ENCODE measurements at places on chromosomes 3 and 15. TPM values are rescaled to one million over a fixed set of nuclear protein-coding genes. Genes with fewer than 3 reads are reported as not detected.

DNA sequence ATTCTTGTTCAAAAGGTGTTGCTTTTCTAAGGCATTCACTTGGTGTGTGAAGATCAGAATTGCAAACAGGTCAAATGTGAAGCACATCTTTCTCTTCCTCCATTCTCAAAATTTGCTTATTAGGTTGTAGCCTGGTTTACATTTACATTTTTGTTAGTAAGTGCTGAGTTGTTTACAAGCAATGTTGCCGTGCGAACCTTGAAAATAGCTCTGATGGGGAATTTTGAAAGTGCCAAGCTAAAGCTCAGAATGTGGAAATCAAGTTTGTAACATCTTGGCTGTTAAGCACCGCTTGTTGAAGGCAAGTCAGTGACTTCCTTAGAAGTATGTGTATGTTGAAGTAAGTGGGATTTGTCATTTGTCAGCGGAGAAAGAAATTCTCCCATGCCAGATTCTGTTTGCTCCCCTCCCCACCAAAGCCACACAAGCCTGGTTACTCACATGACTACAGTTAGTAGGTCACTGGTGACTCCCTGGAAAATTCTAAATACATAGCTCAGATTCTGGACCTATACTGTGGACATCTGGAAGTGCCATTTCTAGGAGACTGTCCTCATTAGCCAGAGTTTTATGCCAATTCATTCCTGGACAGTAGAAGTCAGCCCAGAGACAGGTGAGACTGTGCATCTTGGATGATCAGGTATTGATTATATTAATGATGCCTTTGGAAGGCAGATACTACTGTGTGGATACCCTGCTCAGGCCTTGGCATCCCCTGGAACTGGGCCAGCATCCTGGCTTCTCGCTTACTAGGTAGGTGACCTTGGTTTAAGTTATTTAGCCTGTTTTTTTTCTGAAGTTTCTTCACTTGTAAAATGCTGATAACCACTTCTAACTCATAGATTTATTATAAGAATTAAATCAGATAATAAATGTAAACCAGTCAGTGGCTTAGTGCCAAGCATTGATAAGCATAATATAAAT is 390.6 kb upstream of the SEMA6D start:
- DNase-seq = no peak
- no peaks in the 10 kb centered on the region for H3K27me3 ChIP-seq
- H3K4me3 ChIP-seq = no peak overlapping the region
- peaks cover 28% of the 10 kb centered on the region for H3K4me1 ChIP-seq
- peak overlapping the region; percentile 87 for H3K27ac ChIP-seq

DNA sequence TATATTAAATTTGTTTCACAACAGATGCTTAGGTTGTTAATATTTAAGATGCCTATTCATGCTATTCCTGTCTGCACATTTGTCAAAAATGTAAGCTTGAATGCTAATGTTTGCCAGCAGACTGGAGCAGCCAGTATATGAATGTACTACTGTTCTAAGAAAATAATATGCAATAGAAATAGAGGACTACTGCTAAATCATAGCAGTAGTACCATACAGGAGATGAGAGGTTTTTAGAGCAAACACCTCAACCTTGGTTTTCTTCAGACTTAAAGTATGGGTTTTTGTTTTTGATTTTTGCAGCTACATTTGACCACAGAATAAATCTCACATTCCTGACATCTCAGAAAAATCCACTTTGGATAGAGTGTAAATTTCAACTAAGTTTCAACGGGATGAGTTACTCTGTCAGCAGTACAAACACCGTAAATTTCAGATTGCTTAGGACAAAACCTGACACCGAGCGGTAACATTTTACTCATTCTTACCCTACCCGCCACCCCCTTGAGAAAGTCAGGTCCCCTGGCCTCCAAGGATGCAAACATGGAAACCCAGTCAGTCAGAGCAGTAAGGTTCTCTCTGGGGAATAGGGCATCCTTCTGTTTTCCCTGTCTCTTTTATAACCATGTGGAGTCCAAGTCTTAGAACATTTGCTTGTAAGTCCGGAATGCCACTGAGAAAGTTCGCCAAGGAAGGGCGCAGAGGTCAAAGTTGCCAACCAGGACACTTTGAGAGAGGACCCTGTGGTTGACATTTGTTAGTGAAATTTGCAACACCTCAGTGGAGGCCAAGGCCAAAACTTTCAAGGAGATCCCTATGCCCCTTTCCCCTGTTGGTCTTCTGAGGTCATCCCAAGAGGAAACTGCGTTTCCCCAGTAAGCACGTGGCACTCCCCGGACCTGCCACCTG is 17.9 kb upstream of the SATB1 start:
- peaks cover 46% of the 10 kb centered on the region for H3K4me1 ChIP-seq
- no peak overlapping the region for H3K27ac ChIP-seq
- H3K36me3 ChIP-seq = peaks cover 7% of the 10 kb centered on the region
- no peak for DNase-seq
- peaks cover 12% of the 10 kb centered on the region for H3K27me3 ChIP-seq

DNA sequence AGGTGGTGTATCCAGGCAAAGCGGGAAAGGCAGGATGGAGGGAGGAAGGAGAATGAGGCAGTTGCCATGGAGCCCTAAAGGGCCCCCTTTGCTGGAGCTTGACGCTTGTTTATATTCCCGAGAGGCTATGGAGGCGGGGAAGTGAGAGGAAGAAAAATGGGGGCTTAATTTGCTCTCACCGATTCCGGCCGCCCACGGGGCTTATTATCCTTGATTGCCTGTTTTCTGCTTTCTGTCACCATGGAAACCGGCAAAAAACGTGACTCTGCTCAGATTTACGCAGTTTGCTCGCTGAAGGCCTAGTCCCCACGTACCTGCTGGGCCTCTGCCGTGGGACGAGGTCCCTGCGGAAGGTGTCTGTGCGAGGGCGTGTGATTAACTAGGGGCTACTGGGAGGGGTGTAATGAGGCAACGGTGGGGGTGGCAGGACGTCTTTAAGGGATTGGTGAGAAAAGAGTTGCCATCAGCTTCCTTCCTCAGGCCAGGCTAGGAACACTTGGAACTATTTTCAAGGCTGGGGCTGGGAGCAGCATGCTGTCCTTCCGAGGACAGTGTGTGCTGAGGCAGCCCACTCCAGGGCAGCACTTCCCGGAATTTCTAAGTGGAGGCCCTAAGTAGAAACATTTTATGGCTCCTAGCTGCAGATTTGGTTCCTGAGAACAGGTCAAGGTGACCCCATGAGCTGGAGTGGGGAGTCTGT is 110.8 kb upstream of the NDN start:
- DNase-seq = no peak
- H3K4me1 ChIP-seq = no peaks in the 10 kb centered on the region
- H3K27me3 ChIP-seq = peaks cover 5% of the 10 kb centered on the region
- H3K4me3 ChIP-seq = no peak overlapping the region

DNA sequence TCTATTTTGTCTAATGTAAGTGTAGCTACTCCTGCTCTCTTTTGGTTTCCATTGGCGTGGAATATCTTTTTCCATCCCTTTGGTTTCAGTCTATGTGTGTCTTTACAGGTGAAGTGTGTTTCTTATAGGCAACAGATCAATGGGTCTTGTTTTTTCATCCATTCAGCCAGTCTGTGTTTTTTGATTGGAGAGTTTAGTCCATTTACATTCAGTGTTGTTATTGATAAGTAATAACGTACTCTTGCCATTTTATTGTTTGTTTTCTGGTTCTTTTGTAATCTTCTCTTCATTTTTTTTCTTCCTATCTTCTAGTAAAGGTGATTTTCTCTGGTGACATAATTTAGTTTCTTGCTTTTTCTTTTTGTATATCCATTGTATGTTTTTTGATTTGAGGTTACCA is 97.1 kb downstream of the GLDN start:
- no peak for DNase-seq
- no peaks in the 10 kb centered on the region for H3K4me1 ChIP-seq
- H3K4me3 ChIP-seq = no peak overlapping the region
- H3K27ac ChIP-seq = no peak overlapping the region
- no peaks in the 10 kb centered on the region for H3K36me3 ChIP-seq

DNA sequence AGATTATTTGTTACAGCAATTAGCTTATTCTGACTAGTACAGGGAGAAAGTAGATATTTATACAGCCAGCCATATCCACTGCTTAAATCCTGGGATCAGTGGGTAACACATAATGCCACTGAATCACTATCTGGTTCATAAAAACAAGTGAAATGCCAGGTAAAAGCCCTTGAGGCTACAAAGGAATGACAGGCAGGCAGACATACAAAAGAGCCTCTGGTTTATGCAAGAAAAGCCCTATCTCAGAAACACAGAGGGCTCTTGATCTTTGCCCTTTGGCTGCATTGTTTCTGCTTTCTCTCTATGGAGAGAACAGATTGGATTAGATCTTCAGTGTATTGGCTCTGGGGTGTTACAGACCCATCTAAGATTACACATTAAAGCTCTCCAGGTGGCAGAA is 115.4 kb upstream of the GADL1 start:
- H3K27ac ChIP-seq = no peak overlapping the region
- peaks cover 13% of the 10 kb centered on the region for H3K4me1 ChIP-seq
- 0 out of 2 replicates have a peak, but pooled peaks cover 3% of the 10 kb centered on the region for H3K36me3 ChIP-seq

GRCh38 chr15:28037969-28038590 is 61.0 kb downstream of the OCA2 start:
- no peaks in the 10 kb centered on the region for H3K4me1 ChIP-seq
- H3K27me3 ChIP-seq = no peaks in the 10 kb centered on the region
- DNase-seq = no peak
- no peak overlapping the region for H3K4me3 ChIP-seq
- no peak overlapping the region for H3K27ac ChIP-seq
- H3K36me3 ChIP-seq = no peaks in the 10 kb centered on the region

GRCh38 chr3:107412376-107412775 is 35.1 kb downstream of the CCDC54 start:
- DNase-seq = no peak
- H3K36me3 ChIP-seq = peaks cover 12% of the 10 kb centered on the region
- H3K4me3 ChIP-seq = no peak overlapping the region
- no peaks in the 10 kb centered on the region for H3K4me1 ChIP-seq
- no peak overlapping the region for H3K27ac ChIP-seq
- H3K27me3 ChIP-seq = no peaks in the 10 kb centered on the region

- H3K4me1 ChIP-seq = peaks cover 7% of the 10 kb centered on the region
- H3K36me3 ChIP-seq = no peaks in the 10 kb centered on the region
- no peaks in the 10 kb centered on the region for H3K27me3 ChIP-seq
- no peak overlapping the region for H3K4me3 ChIP-seq
Measured at GRCh38 chr3:56076746-56077145, 391.5 kb downstream of the ERC2 start.

GRCh38 chr15:93071469-93071936 is 17.5 kb downstream of the RGMA start:
- H3K27me3 ChIP-seq = peaks cover 16% of the 10 kb centered on the region
- peak overlapping the region; percentile 97 for H3K4me3 ChIP-seq
- DNase-seq = no peak

DNA sequence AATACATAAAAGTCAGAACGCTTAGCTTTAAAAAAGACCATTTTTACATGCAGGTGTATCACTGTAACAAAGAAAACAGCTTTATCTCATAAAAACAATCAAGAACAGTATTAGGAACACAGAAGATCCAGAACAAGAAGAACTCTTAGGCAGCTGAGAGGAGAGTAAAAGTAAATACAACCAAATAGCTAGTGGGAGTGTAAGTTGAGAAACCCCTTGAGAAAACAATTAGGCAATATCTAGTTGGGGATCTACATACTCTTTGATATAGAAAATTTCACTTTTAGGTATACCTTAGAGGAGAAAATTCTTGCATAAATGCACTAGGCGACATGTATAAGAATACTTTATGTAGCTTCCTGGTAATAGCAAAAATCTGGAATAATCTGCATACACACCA is 7.5 kb downstream of the TMF1 start:
- H3K36me3 ChIP-seq = peaks cover 31% of the 10 kb centered on the region
- no peak overlapping the region for H3K27ac ChIP-seq

- no peak overlapping the region for H3K4me3 ChIP-seq
- peaks cover 9% of the 10 kb centered on the region for H3K4me1 ChIP-seq
- no peaks in the 10 kb centered on the region for H3K36me3 ChIP-seq
- peaks cover 21% of the 10 kb centered on the region for H3K27me3 ChIP-seq
Measured at GRCh38 chr3:39501968-39502837, 34.7 kb downstream of the MOBP start.

DNA sequence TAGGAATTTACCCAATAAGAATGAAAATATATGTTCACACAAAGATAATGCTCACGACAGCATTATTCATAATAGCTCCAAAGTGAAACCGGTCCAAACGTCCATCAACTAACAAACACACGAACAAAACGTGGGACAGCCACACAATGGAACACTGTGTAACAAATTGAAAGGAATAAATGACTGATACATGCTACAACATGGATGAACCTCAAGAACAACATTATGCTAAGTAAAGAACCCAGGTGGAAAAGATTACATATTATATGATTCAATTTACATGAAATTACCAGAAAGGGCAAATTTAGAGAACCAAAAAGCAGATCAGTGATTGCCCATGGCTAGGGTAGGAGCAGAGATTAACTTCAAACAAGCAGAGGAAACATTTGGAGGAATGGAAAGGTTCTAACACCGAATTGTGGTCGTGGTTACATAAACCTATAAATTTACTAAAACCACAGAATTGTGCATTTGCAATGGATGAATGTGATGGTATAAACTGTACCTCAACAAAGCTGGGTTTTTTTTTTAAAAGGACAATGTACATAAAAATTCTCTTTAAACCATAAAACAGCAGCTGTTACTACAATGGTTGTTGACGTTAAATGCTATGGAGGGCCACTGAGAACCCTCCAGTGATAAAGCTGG is 76.3 kb downstream of the XXYLT1 start:
- H3K36me3 ChIP-seq = peaks cover 18% of the 10 kb centered on the region
- peaks cover 24% of the 10 kb centered on the region for H3K4me1 ChIP-seq
- no peak for DNase-seq
- no peak overlapping the region for H3K4me3 ChIP-seq
- peak overlapping the region; percentile 17 for H3K27ac ChIP-seq

DNA sequence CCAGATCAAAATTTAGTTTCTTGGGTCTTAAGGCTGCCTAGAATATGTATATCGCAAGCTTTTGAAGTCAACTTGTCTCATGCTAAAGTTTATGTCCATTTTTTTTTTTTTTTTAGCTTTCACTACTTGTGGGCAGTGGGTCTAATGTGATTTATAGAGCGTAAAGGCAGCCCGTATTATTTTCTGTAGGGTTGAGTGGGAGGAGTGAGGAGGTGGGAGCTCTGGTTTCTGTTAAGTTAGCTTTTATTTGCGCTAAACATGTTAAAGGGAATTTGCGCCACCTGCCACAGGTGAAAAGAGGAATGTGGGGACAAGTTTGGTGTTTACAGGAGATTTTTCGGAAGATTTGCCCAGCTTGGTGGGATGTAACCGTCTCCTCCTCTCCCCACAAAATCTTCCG is 234.2 kb downstream of the IL20RB start:
- no peak for DNase-seq
- no peaks in the 10 kb centered on the region for H3K36me3 ChIP-seq
- H3K27me3 ChIP-seq = no peaks in the 10 kb centered on the region
- H3K4me1 ChIP-seq = peaks cover 10% of the 10 kb centered on the region
- H3K27ac ChIP-seq = no peak overlapping the region

Gene ZNF620
- 17.2 TPM for total RNA-seq

Gene GATA2
- total RNA-seq = 1.5 TPM

Gene LINGO1
- total RNA-seq = 60.5 TPM

Gene BOC
- 6.6 TPM for total RNA-seq

Gene IRAK2
- total RNA-seq = 0.71 TPM

Gene FRMD5
- total RNA-seq = 14.1 TPM

Gene AGBL1
- not detected for total RNA-seq
